ENCODE measurements at places on chromosomes 2 and 18.

GRCh38 chr2:229610333-229610732, 104.0 kb downstream of the DNER start:
- DNase-seq, result no peak

DNA sequence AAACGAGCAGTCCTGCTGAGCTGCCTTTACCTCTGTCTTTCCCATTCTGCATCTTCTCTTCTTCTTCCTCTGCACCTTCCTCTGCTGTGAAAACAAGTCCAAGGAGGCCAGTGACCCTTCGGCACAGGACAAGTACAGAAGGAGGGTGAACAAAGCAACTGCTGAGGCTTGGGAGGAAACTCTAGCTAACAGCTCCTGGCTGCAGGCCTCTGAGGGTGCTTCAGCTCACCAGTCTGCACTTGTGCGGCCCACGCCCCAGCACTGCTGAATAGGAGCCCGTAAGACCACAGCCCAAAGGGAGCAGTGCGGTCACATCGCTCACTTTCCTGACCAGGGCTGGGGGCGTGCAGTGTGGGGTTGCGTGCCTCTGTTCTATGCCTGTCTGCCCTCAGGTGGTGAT, 42.1 kb upstream of the DNMT3A start:
- DNase-seq, result no peak

- DNase-seq, result no peak
Observed at GRCh38 chr18:52236131-52236530, 103.9 kb upstream of the DCC start.

DNA sequence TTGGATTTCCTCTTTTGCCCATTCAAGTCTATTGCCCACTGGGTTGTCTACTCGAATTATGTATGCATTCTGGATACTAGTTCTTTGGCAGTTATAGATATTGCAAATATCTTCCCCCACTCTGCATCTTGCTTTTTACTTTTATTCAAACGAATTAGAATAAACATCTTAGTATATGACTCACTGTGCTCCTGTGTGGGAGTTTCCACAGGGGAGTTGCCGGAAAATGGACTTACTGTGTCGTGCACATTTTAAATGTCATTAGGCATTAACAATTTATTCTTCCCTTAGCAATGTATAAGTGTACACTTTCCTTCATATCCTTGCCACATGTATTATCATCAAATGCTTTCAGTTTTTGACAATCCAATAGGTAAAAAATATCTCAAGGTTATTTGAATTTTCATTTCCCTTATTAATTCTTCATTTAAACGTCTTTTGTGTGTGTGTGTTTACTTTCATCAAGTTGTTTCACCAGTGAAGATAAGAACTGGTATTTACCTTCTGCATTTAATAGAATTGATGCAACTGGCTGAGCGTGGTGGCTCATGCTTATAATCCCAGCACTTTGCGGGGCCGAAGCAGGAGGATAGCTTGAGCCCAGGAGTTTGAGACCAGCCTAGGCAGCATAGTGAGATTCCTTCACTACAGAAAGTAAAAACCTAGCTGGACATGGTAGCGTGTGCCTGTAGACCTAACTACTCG, 4.6 kb upstream of the UGT1A5 start:
- DNase-seq, result no peak

DNA sequence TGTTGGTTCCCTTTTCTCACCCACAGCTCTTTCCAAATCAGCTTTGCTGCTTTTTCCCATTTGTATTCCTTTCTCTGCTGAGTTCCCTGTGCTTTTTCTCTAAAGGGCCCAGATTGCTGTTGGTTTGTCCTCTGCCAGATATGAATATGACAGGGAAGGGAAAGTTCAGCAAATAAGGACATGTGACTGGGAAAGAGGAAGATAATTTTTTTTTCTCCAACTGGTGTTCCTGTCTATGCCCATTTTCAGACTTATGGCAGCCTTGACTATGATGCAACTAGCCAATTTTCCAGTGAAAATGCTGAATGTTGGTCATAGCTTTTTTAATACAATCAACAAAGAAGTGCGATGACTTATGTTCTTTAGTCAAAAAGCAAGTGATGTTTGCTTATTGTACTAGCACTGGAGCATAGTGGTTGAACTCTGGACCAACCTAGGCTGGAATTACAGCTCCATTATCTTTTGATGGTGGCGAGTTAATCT, 7.7 kb downstream of the MDH1 start:
- DNase-seq, result no peak

- no peak for DNase-seq
Observed at GRCh38 chr18:54557958-54558357, 33.1 kb upstream of the DYNAP start.

DNA sequence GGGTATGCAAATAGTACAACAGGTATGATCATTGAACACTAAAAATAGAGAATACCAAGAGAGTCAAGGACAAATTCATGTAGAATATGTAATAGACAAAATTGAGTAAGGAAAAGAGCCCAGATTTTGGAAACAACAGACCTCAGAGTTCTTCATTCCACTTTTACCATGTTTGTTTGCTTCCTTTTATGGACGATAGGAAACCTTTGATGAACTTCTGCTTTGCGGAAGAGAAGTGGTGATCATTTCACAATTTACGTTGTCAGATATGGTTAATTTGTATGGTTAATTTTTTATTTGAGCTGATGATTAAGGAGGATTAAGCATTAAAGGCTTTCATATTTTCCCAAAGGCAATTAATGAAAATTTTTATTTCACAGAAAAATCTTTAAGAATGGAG, 16.3 kb downstream of the MARCHF7 start:
- DNase-seq, result no peak

GRCh38 chr2:16330571-16330970, 335.1 kb downstream of the CYRIA start:
- DNase-seq, result no peak

- DNase-seq, result no peak
Observed at GRCh38 chr2:25304321-25304720, 37.4 kb downstream of the DNMT3A start.

- DNase-seq, result no peak
Observed at GRCh38 chr2:120262150-120262549, 9.5 kb downstream of the RALB start.

- DNase-seq, result no peak
Observed at GRCh38 chr2:228747483-228747882, 523.6 kb downstream of the PID1 start.

DNA sequence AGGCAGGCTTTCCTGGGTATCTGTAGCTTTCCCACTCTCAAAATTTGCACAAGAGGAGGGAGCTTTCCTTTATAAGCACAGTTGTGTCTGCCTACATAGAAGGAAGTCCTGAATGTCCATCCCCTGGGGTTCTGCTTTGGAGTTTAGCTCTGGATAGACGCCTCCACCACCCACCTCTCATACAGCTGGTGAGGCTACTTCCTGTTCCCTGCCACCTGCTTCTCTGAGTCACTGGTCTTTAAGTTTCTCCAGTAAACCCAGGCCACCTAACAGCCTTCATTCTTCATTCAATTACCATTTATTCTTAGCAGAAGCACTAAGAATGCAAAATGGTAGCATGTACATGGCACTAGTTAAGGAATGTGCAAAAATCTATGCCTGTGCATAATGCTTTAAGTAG, 407.8 kb downstream of the CDH2 start:
- no peak for DNase-seq

DNA sequence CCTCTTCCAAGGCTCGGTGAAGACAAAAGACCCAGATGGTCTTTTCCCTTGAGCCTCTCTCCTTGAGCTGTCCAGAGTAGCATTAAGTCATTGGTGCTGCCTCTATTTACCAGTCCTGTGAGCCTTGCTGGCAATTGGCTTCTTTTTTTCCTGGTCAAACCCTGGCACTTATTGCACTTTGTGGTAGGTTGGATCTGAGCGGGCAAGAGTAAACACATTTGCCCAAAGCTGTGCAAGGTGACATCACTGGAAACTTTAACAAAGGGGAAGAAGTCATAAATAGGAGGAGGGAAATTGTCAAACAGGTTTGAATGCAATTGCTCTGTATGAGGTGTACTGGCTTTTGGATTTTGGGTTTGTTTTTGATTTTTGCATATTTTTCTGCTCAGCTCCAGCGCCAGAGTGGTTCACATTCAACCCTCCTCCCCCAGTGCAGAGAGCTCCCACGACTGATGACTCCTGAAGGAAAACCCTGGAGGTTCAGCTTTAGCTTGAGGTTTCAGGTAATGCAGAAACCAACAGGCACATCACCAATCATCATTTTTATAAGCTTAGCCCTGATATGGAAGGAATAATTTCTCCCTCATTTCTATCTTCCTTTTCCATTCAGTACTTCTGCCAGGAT, 8.3 kb downstream of the KCNE4 start:
- no peak for DNase-seq
